ENCODE measurements at places on chromosomes 3 and 15.

GRCh38 chr3:114730397-114730796, 416.7 kb downstream of the ZBTB20 start:
- no peak for DNase-seq

GRCh38 chr15:59492389-59493377, 54.7 kb downstream of the FAM81A start:
- peak; percentile 53 for DNase-seq

GRCh38 chr3:129618186-129618820, 11.8 kb upstream of the PLXND1 start:
- no peak for DNase-seq

- DNase-seq, result no peak
Measured at GRCh38 chr3:174439331-174440252, 419.5 kb upstream of the NAALADL2 start.

DNA sequence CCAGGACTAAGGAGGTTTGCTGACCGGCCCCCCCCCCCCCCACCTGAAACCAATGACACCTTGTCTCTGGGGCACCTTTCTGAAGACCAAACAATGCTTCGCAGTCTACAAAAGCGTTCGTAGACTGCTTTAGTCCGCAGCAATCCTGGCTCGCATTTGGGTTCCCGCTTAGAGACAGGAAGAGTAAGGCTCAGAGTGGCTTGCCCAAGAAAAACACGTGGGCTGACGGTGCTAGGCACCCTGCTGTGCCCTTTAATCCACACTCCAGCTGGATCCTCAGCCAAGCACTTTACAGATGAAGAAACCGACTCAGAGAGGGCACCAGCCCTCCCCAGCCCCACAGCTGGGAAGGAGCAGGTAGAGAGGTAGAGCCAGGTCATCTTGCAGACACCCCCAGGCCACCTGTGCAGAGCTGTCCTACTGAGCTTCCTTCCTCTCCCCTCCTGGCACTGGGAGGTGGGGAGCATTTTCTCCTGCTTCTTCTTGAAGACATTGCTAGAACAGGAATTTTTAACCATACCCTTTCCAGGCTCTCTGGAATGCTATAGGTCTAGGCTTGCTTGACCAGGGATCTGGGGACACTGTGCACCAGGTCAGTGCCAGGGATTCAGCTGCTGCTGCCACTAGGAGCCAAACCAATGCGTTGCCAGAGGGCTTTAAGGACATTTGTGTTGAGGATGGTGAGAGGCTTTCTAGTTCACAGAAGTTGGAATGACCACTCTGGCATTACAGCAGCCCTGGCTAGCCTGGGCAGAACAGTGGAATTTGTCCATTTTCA, 1.0 kb upstream of the KLF15 start:
- DNase-seq, result no peak

DNA sequence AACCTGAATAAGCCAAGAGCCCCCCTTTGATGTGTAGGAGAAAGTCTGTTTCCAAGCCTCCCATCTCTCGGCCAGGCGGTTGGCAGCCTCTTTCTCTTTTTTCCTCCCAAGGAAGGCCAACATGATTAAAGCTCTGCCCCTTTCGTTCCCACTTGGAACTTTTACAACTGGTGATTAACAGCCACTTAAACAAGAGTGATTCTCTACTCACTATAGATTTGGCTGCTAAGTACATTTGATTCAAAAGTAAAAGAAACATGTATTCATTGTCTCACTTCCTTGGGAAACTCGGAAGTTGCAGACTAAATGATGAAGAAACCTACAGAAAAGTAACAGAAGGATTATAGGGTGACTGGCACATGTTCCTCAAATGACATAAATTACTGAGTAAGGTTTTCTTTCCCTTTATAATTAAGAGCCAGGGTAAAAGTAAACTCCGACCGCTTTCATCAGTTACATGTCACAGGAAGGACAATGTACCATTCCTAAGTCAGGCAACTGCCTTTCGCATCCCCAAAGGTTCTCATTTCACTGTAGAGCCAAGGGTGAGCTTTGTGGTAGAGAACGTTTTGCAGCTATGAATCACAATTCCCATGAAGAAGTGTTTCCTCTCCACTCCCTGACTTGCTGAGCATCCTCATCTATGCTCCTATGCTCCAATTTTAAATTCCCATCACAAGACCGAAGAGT, 72.7 kb downstream of the MB21D2 start:
- no peak for DNase-seq

DNA sequence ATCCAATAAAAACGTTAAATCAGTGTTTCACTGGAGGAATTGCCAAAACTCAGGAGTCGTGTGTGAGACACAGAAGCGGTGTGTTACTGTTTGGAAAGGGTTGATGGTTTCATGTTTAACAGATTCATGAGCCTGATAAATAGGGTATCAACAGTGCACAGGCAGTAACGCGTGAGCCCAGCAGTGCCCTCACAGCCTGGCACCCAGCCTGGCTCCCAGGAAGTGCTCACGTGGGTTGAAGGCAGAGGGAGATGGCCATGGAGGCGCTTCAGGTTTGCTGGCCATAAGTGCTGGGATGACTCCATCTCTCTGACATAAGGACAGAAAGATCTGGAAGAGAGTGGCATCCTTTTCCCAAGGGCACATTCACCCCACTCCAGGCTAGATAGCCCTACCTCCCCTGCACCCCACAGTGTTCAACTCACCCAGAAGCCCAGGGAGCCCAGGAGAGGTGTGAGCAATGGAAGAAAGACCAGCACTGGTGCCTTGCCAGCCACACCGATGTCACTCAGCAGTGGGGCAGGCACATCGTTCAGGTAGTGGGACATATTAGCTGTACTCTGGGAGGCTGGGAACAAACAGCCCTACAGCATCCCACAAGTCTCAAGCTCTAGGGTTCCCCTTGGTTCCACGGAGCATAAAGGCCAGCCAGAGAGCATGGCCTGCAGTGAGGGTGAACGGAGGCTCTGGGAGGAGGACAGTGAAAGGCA, 164.3 kb downstream of the LRRK1 start:
- DNase-seq, result no peak

DNA sequence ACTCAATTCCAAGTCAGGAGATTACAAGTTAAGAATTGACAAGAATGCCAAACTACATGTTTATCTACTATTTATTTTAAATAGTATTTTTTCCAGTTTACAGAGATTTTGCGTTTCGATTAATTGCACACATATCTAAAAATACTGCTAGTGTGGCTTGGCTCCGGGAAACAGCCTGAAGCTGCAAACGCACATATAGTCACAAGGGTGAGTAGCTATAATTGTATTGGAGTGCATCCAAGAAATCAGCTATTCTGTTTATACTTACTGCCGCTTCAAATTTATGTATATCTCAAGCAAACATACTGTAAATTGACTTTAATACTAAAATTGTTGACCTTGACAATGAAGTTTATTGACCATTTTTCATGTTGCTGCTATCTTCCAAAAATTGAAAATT, 77.0 kb upstream of the PLSCR5 start:
- no peak for DNase-seq

DNA sequence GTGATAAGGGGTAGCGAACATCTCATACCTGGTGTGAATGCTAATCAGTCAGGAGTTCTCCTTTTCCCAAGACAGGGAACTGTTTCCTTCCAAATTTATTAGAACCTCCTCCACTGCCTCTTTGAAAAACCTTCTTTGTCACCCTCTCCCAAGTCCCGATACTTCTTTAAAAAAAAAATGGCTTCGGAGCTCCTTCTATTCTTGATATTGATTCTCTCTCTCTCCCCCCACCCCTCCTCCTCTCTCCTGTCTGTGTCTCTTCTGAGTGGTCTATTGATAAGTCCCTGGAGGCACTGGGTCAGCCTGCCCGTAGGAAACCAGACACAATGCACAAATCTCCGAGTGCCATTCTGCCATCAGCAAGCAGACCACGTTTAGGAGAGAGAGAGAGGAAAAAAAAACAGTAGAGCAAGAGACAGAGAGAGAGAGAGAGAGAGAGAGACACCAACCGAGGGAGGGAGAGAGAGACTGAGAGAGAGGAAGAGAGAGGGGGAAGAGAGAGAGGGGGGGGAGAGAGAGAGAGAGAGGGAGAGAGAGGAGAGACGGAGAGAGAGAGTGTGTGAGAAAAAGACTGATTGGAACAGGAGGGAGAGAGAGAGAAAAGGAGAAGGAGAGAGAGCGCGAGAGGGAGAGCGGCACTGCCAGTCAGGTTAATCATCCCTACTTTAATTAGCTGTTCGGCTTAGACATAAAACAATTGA, 160.9 kb downstream of the TIGIT start:
- peak; percentile 44 for DNase-seq

DNA sequence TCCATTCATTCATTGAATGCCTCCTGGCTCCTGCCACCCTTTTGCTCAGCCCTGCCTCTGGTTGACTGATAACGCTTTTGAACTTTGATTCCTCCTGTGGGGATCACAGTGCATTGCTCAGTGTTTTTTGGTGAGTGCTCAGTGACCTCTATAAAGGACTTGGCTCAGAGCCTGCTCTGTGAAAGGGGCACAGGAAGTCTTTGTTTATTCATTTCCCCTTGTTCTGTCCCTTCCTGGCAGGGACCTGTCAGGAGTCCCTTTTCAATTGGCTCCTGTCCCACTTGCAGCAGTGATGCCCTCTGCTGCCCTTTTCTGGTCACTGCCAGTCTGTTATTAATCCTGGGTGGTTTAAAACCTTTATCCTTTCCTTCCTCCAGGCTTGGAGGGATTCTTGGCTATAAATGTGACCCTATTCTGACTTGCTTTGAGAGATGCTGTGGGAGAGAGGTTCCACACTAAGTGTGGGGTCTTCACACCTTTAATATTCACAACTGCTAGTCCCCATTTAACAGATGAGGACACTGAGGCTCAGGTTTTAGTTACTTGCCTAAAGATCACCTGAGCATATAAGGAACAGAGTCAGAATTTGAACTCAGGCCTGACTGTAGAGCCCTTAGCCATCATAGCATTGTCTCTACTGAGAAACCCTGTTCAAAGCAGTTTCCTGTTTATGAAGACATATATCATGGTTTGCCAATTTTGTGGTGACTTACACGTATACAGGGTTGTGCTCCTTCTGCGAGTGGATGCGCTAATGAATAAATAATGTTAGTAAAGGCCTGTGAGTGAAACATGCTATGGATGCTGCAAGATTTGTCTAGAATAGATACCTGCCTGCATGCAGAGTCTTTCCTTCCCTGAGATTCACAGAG, 23.2 kb upstream of the TATDN2 start:
- peak; percentile 58 for DNase-seq

GRCh38 chr3:120561251-120562045, 34.7 kb upstream of the NDUFB4 start:
- DNase-seq, result peak; percentile 69

GRCh38 chr3:167163580-167163979, 216.5 kb downstream of the ZBBX start:
- DNase-seq, result no peak

Data from memory B cell (primary cell).